ENCODE measurements at places on chromosomes 11 and 22.

- no peak for DNase-seq
Observed at GRCh38 chr11:35791088-35791958, 128.7 kb downstream of the TRIM44 start.

- no peak for DNase-seq
Observed at GRCh38 chr22:48942698-48943566, 884.7 kb downstream of the BRD1 start.

DNA sequence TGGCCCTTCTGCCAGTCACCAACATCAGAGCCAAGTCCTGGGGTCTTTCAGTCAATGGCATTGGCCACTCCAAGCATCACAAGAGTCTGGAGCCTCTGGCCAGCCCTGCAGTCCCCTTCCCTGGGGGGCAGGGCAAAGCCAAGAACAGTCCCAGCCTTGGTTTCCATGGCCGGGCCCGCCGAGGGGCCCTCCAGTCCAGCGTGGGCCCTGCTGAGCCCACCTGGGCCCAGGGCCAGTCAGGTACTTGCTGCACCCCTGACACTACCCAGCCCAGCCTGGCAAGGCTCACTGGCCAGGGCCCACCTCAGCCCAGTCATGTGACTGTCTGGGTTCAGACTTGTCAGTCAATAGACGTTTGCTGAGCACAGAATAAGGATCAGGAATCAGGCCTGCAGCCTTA is 10.8 kb downstream of the TMEM258 start:
- DNase-seq, result no peak

GRCh38 chr11:78699609-78700135 is 125.0 kb upstream of the NARS2 start:
- no peak for DNase-seq

- DNase-seq, result no peak
Observed at GRCh38 chr11:116221351-116221750, 551.4 kb downstream of the BUD13 start.

DNA sequence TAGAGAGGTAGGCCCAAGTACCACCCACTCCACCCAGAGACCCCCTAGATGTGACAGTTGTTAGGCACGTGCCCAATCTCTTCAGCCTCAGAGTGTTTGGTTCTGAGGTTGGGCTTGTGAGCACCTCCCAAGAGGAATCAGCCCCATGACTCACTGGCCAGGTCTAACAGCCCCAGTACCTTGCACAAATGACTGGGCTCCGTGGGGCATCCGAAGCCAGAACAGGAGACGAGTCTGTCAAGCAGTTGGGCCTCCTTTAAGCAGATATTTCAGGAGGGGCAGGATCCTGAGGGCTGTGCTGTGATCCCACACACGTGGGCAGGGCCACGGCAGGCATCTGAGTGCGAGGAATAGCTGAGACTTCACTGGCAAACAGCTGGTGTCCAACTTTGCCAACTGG is 29.1 kb upstream of the FGF19 start:
- DNase-seq, result no peak

GRCh38 chr11:71184421-71185210 is 67.8 kb downstream of the SHANK2 start:
- DNase-seq, result no peak

GRCh38 chr11:71962428-71963038 is 33.7 kb downstream of the RNF121 start:
- peak; percentile 23 for DNase-seq

- DNase-seq, result peak; percentile 58
Observed at GRCh38 chr11:77547863-77548551, 41.7 kb upstream of the AQP11 start.

- DNase-seq, result peak; percentile 32
Observed at GRCh38 chr11:133834682-133835592, 10.4 kb downstream of the SPATA19 start.

DNA sequence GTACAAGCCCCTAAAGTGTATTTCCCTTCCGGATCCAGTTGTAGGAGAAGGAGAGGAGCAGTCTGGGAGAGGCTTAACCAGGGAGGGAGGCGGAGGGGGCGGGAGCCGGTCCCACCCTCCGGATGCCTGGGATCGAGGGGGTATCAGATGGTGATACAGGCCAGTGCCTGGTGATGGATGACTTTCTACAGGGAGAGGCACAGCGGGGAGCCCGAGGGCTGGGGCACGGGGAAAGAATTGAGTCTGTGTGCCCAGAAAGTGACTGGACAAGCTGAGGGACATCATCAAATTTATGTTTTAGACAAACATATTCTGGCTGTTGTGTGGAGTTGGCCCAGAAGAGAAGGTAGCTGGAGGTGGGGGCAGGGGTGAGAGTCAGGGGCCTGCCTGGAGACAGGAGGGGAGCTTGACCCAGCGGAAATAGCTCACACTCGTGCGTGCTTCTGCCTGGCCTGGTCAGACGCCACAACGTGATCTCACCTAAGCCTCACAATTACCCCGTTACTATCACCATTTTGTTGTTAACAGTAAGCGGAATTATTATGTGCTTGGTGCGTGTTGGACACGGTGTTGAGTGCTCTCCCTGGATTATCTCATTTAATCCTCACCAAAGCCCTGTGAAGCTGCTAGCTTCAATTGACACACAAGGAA is 42.4 kb downstream of the AMPD3 start:
- no peak for DNase-seq

DNA sequence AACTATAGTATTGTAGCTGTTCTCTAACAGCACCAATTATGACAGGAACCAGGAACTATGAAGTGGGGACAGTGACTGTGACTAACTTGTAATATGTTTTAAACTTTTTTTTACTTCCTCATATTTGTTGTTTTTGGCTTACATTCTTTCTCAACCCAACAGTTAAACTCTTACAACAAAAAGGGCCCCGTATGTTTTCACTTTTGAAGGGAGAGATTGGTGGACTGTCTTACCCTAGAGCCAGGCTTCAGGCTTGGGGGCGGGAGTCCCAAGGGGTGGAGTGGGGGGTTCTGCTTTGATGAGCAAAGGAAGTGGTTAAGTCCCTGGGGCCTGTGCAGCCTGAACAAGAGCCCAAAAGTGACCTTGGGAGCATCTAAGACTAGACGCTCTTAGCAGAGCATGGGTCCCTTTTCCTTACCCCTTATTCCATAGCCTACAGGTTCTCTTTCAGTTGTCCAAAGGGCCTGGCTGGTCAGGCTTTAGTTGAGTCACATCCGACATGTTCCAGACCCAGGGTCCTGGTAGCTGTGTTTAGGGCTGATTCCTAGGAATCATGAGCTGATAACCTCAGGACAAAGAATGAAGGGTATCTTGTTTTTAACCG is 38.8 kb downstream of the STIM1 start:
- peak; percentile 94 for DNase-seq

DNA sequence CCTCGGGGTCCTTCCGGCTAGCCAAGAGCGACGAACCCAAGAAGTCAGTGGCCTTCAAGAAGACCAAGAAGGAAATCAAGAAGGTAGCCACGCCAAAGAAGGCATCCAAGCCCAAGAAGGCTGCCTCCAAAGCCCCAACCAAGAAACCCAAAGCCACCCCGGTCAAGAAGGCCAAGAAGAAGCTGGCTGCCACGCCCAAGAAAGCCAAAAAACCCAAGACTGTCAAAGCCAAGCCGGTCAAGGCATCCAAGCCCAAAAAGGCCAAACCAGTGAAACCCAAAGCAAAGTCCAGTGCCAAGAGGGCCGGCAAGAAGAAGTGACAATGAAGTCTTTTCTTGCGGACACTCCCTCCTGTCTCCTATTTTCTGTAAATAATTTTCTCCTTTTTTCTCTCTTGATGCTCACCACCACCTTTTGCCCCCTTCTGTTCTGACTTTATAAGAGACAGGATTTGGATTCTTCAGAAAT is 1.9 kb upstream of the GCAT start:
- DNase-seq, result no peak

DNA sequence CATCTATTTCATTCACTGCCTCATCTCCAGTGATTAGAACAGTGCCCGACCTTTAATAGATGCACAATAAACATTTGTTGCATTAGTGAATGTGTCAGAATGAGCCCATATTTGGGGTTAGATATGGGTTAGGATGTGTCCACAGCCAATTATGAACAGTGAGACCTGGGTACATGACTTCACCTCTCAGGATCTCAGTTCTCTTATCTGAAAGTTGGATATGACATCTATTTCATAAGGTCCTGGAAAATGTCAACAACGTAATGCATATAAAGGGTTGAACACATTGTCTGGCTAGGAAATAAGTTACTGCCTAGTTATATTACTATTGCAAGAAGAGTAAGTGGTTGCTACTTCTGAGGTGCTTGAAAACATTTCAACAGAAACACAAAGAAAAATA is 79.7 kb upstream of the LDLRAD3 start:
- no peak for DNase-seq

GRCh38 chr11:117878314-117878938 is 2.0 kb upstream of the FXYD6 start:
- no peak for DNase-seq

- no peak for DNase-seq
Observed at GRCh38 chr11:95057959-95058358, 8.7 kb downstream of the KDM4F start.

DNA sequence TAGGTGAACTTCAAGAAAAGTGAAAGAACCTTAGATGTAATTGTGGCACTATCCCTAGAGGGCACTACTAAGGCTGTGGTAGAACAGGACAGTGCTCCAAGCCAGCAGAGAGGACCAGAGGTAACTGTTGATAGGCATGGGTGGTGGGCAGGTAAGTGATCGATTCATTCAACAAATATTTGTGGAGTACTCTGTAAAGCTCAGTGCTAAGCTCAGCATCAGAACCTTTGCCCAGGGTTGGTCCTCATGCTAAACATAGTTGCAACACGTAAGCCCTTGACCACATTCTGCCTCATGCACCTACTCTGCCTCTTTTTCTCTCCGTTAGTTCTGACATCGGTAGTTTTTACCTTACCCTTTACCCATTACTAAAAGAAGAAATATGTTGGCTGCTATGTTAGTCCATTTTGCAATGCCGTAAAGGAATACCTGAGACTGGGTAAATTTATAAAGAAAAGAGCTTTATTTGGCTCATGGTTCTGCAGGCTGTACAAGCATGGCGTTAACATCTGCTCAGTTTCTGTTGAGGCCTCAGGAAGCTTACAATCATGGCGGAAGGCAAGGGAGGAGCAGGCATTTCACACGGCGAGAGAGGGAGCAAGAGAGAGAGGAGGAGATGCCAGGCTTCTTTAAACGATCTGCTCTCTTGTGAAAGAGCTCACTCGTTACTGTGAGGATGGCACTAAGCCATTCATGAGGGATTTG is 18.4 kb upstream of the NNMT start:
- no peak for DNase-seq

- DNase-seq, result no peak
Observed at GRCh38 chr11:9672288-9672916, 8.5 kb downstream of the SWAP70 start.
